Right cardiac atrium (tissue), 5 donors: ENCODE measurements at places on chromosomes 7 and 10. TPM values are rescaled to one million over a fixed set of nuclear protein-coding genes. Genes with fewer than 3 reads are reported as not detected.

The RHOBTB1 gene
- 9.3 TPM for total RNA-seq

DNA sequence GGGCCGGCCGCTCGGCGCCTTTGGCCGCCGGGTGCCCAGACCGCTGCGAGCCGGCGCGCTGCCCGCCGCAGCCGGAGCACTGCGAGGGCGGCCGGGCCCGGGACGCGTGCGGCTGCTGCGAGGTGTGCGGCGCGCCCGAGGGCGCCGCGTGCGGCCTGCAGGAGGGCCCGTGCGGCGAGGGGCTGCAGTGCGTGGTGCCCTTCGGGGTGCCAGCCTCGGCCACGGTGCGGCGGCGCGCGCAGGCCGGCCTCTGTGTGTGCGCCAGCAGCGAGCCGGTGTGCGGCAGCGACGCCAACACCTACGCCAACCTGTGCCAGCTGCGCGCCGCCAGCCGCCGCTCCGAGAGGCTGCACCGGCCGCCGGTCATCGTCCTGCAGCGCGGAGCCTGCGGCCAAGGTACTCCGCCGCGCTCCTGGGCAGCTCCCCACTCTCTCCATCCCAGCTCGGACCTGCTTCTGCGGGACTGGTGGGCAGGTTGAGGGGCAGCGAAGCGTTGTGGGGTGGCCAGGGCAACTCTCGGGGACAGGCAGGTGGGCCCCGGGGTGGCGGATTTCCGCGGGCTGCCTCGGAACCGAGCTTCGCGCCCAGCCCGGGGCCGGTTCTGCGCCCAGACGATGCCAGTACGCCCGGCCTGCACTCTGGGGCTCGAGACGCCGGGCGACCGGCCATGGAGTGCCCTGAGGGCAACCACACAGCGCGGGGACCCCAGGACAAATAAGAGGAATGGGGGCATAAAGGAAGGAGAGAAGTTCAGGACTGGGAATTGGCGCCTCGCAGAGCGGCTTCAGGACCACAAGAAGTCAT, 578 bp downstream of the HTRA1 start:
- DNase-seq, result peak; percentile 69

The CBLL1 gene
- total RNA-seq, result 17.8 TPM

The OR9A2 gene
- total RNA-seq, result not detected

The AKR1E2 gene
- 12.5 TPM for total RNA-seq

DNA sequence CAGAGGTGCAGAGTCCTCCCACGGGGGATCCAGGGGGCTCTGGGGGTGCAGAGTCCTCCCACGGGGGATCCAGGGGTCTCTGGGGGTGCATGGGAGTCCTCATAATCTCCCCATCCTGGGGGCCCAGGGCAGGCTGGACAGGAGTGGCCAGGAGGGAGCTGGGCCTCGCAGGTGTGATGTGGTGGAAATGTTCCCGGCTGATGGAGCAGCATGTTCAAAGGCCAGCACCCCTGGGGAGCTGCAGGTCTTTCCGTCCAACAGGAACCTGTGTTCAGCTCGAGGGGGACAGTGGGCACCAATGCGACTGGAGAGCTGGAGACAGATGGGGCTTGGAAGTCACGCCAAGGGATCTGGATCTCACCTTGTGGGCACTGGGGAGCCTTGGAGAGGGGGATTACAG, 38.5 kb upstream of the PSMG3 start:
- no peak for DNase-seq

- DNase-seq, result no peak
Measured at GRCh38 chr7:7553386-7553785, 13.3 kb upstream of the MIOS start.

DNA sequence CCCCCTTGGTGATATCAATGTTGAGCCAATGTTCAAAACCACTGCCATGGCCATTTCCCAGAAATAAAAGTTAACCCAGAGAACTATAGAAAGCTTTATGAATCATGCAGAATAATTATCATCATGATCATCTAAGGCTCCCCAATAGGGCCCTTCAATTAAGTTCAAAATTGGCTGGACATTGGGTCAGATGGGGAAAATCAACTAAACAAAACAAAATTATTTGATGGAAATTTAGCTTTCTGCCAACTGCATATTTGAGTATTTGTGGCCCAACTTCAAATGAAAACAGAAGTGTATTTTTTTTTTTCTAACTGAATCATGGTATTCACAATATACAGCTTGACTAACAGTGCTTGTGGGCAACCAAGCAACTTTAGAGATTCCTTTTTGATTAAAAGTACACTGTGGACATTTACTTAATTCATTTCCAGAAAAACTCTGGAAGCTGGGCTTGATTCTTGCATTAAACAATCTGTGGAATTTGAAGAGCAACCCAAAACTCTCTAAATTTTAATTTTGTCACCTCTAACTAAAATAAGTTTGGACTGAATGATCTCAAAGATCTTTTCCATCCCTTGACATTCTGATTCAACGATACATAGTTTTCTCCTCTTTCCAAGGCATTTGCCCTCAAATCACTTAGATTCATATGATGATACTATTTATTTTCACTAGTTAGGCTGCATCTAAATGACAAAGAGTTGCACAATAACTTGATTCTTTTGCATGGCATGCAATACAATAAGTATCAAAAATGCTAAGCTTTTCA, 203.2 kb downstream of the AHR start:
- no peak for DNase-seq

- no peak for DNase-seq
Measured at GRCh38 chr7:100546129-100546925, 7.3 kb downstream of the AGFG2 start.

DNA sequence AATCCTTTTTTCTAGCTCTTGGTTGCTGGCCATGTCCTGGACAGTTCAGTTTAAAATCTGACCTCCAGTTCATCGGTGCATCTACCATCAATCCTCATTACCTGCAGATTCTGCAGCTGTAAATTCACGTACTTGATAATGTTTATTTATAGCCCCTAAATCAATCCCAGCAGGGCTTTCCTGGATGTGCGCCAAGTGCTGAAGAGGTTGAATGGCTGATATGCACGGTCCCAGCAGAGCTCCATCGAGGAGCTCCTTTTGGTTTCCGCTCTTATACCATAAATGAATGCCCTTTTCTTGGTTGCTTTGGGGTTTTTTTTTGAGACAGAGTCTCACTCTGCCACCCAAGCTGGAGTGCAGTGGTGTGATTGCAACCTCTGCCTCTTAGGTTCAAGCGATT, 91.2 kb upstream of the CCZ1B start:
- DNase-seq, result no peak

The GHRHR gene
- total RNA-seq, result not detected

DNA sequence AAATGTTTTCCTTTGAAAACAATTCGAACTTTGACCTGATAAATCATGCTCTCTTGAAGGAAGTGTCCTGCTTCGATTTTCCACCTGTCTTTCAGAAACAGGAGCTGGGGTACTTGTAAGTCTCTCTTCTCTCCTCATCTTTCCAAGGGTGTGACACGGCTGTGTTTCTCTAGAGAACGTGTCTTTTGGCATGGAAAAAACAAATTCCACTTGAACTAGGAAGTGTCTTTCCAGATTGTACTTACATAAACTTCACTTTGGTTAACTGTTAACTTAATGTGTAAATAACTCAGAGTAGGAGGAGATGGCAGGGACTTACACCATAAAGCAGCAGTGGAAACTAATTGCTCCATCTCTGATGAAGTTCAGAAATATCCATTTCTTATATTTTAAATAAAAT, 4.2 kb upstream of the CALCR start:
- DNase-seq, result no peak

GRCh38 chr7:139602143-139602722, 78.7 kb downstream of the CLEC2L start:
- no peak for DNase-seq

The TMEM270 gene
- total RNA-seq, result not detected

DNA sequence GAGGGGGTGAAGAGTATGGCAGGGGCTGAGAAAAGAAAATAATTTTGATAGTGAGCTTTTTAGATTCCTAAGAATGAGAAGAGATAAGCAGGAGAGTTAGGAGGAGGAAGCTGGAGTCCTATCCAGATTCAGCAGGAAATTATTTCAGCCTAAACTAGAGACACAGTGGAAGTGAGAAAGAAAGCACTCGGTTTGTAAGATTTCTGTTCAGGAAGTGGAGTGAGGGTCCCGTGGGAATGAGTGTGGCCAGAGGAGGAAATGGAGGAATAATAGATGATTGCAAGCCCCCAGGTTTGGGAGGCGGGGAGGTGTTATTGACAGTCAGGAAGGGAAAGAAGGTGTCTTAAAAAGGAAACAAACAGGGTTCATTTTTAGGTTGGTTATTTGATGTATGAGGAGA, 84.8 kb upstream of the NRP1 start:
- no peak for DNase-seq

GRCh38 chr10:83816942-83817341, 322.4 kb upstream of the GHITM start:
- DNase-seq, result no peak

DNA sequence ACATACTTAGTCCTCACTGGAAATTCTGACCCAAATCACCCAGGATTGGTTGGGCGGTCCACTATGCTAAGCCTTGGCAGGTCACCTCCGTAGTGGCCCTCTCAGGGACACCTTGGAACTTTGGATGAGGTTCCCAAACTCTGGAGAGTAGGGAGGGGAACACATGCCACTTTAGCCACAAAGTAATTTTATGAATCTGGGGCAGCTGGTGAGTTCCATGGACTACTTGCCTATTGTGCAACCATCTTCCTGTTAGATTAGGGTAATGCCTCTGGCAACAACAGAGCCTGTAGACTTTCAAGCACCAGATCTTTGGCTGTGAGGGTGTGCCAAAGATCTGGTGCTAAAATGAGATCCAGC, 77.7 kb downstream of the ITGB8 start:
- DNase-seq, result peak; percentile 58

DNA sequence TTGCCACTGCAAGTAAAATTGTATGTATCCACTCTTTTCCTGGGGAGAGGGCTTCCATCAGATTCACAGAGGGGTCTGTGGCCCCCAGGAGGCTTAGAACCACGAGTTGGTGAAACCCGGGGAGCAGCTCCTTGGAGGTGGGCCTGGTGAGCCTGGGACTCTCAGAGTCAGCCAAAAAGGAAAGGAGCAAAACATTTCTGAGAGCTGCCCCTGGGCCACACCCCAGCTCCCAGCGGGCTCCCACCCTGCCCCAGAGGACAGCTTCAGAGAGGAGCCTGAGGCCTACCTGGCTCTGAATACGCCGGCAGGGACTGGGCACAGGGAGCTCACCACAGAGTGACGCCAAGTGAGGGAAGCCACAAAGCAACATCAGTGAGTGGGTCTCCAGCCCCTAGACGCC, 56.9 kb downstream of the SH3PXD2A start:
- DNase-seq, result no peak

- DNase-seq, result no peak
Measured at GRCh38 chr10:103231047-103231551, 14.6 kb upstream of the RPEL1 start.

DNA sequence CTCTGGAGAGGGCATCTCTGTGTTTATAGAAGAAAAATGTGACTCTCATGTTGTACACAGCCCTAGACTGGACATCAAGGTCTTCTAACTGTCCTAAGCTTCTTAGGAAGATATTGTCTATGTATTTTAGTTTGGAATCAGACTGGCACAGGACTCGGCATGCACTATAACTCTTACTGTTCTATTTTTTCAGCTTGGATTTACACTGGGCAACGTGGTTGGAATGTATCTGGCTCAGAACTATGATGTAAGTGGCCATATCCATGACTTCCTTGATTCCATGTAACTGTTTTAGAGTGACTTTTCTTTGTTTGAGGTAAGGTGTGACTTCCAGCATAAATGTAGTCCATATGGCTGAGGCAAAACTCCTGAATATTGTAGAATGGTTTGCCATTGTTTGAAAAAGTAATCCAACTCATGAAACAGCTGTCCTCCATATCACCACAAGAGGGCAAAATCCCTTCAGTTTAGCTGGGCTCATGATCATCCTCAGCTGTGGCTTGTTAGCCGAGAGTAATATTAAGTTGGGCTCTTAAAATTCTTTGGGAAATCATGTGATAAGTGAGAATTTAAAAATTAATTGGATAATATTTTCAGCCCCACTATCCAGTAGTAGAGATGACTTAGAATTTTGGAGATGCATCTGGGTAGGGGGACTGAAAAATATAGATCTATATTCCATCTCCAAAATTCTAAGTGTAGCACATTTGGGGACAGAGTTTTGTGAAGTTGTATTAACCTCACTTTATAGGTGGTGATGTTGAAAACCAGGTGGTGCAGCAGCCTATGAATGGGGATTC, 10.4 kb downstream of the STMP1 start:
- DNase-seq, result no peak

DNA sequence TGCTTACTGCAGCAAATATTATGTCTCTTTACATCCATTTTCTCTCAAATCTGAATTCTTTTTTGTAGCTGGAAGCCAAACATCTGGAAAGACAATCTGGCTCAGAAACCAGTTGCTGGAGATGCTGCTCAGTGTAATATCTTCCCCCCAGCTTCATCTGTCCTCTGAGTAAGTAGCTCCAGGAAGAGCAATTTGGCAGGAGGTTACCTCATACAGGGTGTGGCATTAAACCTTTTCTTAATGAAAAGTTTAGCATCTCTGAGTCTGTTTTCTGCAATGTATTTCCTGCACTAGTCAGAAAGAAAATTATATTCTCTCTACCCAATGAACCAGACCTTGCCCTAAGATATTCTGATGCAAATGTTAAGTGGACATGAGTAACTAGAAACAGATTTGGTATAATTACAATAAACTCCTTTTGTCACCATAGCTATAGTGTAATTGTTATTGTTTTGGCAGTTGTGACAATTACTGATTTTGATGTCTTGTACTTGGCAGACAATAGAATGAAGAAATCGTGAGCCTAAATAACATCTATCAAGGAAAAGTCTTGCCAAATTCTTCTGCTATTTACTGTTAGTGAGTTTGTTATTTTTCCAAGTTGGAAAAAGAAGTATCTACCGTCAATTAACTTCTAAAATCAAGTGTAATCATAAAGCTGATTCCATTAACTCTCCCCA, 123.3 kb downstream of the WDFY4 start:
- no peak for DNase-seq

The SLC13A1 gene
- total RNA-seq, result not detected

The CHAT gene
- not detected for total RNA-seq
